Pulmonary artery endothelial cell (primary cell): ENCODE measurements at places on chromosomes 13 and 19. TPM values are rescaled to one million over a fixed set of nuclear protein-coding genes. Genes with fewer than 3 reads are reported as not detected.

Gene C19orf81
- total RNA-seq, result 0.59 and 0.63 TPM in 2 replicates

GRCh38 chr19:58450856-58451357 lies 515 bp upstream of the ZNF324B start:
- no peak for DNase-seq

Gene CBLC
- total RNA-seq, result 0.07 and 0.13 TPM in 2 replicates

- DNase-seq, result no peak
Observed at GRCh38 chr19:6891761-6892385, 4.5 kb downstream of the ADGRE1 start.

- no peak for DNase-seq
Observed at GRCh38 chr19:56105090-56105701, 15.9 kb downstream of the ZNF787 start.

DNA sequence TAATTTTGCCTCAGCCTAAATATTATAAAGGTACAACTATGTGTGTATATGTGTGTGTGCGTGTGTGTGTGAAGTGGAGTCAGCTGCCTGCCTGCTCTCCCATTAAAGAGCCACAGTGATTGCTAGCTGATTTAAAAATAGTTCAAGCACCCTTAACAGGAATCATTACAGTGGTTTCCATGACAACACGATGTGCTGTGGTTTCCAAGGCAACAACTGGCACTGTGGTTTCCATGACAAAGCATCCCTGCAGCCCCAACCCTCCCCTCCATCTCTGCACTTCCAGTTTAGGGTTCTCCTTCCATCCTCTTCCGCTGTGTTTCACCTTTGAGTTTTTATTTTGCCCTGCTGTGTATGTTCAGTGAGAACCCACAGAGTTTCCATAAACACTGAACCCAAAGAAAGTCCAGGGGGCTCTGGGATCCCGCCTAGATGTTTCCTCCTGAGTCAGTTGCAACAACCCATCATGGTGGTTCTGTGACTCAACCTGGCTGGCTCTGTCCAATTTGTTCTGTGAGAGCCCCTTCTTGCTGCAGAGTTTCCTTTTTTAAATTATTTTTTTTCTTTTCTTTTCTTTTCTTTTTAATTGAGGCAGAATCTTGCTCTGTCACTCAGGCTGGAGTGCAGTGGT lies 7.1 kb upstream of the PNMA8A start:
- DNase-seq, result no peak

Gene ZIK1
- 2.8 and 6.5 TPM in 2 replicates for total RNA-seq

- no peak for DNase-seq
Observed at GRCh38 chr13:44648392-44649103, 72.4 kb upstream of the TSC22D1 start.

- DNase-seq, result no peak
Observed at GRCh38 chr13:110232142-110232541, 74.8 kb downstream of the COL4A1 start.

Gene C1QTNF9
- not detected in 2 replicates for total RNA-seq

DNA sequence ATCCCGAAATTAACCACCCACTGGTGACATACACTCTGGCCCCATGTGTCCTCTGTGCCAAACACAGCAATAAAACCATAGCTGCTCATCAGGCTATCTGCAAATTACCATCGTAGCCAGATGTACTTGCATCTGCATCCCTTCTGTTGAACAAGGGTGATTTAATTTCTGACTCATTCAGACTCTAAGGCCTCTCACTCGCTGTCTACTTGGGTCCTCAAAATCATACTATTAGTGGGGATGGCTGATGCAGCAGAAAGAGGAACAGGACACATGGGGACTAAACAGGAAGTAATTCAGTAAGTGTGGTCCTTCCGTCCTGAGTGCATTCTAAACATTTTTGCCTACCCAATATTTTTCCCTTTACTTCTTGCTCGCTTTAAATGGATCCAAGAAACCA lies 2275.0 kb upstream of the PCDH20 start:
- no peak for DNase-seq

Gene CHST8
- total RNA-seq, result 0.07 TPM in 2 replicates

GRCh38 chr13:103354171-103354570 lies 288.0 kb upstream of the SLC10A2 start:
- no peak for DNase-seq

DNA sequence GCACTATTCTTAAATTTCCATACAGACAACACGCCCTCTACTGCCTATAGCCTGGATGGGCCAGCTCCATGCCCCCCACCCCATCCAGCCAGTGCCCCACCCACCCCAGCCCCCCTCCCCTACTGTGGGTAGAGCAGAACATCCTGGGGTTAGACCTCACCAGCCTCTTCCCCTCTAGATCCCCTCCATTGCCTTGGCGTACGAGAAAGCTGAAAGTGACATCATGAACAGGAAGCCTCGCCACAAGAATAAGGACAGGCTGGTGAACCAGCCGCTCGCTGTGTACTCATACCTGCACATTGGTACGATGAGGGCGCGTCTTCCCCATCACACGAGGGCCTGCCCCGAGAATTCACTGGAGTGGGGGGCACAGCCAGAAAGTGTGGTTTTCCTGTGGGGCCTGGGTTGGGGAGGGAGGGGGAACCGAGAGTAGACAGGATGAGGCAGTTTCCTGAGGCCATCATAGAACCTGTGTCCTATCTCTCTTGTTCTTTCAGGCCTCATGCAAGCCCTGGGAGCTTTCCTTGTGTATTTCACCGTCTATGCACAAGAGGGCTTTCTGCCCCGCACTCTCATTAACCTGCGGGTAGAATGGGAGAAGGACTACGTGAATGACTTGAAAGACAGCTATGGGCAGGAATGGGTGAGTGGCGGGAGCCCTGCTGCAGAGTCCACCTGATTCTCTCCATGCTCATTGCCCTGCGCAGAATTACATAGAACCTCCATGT lies 29.1 kb downstream of the ATP12A start:
- DNase-seq, result no peak

Gene HPN
- total RNA-seq, result 0.04 TPM in 1 of 2 replicates, not detected in the other

DNA sequence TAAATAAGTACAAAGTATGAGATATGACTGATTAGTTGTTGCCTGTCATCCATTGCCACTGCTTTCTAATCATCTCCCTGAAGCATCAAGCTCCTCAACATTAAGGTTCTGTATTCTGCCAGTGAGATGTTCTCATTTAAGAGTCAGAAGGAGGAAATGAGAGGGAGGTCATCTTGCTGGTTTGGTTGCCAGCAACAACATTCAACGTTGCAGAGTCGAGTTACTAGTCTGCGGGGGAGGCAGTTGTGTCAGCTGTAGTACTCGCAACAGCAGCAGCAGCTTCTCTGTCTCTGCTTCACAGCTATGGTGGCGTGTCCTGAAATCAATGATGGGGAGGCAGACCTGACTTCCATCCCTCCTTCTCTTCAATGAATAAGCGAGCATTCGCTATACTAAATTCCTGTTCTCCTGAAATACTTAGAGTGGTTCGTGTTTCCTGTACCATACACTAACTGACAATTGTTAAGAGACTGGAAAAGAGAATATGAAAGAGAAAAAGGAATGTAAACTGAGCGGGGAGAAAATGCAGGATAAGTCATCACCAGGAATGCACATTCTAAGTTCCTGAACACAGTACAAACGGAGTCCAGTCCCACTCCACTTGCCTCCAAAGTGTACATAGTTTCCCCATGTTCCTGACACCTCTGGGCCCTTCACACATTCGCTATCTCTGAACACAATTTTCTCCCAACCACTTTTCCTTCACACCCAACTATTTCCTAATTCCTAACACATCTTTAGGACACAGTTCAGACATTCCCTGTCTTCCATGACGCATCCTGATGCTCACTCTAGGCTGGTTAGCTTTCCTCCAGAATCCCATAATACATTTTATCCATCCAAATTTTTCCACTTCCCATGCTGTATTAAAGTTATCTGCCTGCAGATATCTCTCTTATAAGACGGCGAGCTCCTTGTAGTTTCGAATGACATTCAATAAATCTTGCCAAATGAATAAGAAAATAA lies 263.0 kb downstream of the KLF12 start:
- no peak for DNase-seq

Gene KIR3DL1
- total RNA-seq, result not detected in 2 replicates

Gene ZNF90
- 0.66 and 1.8 TPM in 2 replicates for total RNA-seq

Gene SIRT2
- total RNA-seq, result 47.3 and 48.8 TPM in 2 replicates

DNA sequence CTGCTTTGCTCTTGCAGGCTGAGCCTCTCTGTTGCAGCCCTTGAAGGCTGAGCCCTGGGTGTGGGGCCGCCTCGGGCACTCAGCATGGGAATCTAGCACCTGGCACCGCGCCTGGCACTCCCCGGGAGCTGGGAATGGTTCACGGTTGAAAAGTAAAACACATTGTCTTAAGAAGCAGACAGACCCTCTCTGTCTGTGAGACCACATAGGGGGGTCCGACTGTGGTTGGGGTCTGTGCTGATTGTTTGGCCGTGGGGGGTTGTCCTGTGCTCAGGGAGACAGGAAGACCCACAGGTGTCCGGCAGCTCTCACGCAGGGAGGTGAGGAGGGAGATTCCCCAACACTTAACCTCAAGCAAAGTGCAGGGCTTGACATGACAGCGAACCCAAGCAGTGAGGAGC lies 64.8 kb downstream of the SOX1 start:
- no peak for DNase-seq

Gene SYCN
- total RNA-seq, result not detected in 2 replicates

GRCh38 chr13:91247768-91248167 lies 99.7 kb upstream of the MIR17HG start:
- no peak for DNase-seq

GRCh38 chr13:114288157-114288591 lies 6.8 kb downstream of the UPF3A start:
- DNase-seq, result no peak

Gene CAMSAP3
- total RNA-seq, result 0.13 and 0.21 TPM in 2 replicates

GRCh38 chr13:66794340-66795031 lies 435.6 kb downstream of the PCDH9 start:
- no peak for DNase-seq

- DNase-seq, result no peak
Observed at GRCh38 chr13:37868691-37869505, 674 bp downstream of the TRPC4 start.

Gene DENND1C
- not detected in 2 replicates for total RNA-seq

Gene SPACA6
- 5.1 and 6.8 TPM in 2 replicates for total RNA-seq

DNA sequence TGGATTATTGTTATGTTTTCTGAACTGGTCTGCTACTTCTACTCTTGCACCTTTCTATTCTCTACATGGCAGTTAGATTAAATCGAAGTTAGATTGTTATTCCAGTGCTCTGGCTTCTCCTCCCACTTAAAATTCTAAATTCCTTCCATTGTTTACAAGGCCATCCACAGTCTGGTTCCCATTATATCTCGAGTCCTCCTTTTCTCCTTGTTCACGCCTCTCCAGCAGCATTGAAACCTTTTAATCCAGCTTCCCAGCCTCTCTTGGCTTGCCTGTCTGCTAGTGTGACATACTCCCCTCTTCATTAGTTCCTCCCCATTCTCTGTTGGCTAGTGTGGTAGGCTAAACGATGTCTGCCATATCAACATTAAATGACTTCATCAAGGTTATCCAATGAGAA lies 54.5 kb downstream of the DNAJC15 start:
- no peak for DNase-seq
